ENCODE measurements at places on chromosomes 6 and 20.

GRCh38 chr6:103177791-103178190 lies 1681.9 kb downstream of the HACE1 start:
- DNase-seq = no peak

GRCh38 chr6:125446011-125446410 lies 144.2 kb upstream of the HDDC2 start:
- no peak for DNase-seq

GRCh38 chr6:147384737-147385710 lies 123.5 kb upstream of the SAMD5 start:
- DNase-seq = no peak

- no peak for DNase-seq
Observed at GRCh38 chr6:106539936-106540335, 89.4 kb downstream of the RTN4IP1 start.

DNA sequence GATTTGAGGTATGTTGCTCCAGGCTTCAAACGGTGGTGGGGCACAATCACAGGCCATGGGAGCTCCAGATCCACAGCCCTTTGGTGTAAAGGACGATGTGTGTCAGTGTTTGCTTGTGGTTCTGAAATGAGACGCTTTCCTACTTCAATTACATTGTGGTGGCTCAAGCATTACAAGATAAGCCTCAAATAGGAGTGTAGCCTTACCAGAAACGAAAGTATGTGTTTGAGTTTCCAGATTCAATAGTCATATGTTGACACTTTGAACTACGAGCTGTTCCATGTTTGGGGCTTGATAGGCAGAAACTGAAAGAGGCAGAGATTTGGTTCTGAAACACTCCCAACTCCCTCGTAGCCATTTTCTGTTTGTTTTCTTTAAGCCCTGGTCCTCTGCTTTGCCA lies 187.1 kb downstream of the MYLK4 start:
- DNase-seq = no peak

- no peak for DNase-seq
Observed at GRCh38 chr20:49367113-49367512, 89.3 kb upstream of the ZNFX1 start.

- peak; percentile 9 for DNase-seq
Observed at GRCh38 chr6:50724381-50725124, 11.2 kb downstream of the TFAP2D start.

DNA sequence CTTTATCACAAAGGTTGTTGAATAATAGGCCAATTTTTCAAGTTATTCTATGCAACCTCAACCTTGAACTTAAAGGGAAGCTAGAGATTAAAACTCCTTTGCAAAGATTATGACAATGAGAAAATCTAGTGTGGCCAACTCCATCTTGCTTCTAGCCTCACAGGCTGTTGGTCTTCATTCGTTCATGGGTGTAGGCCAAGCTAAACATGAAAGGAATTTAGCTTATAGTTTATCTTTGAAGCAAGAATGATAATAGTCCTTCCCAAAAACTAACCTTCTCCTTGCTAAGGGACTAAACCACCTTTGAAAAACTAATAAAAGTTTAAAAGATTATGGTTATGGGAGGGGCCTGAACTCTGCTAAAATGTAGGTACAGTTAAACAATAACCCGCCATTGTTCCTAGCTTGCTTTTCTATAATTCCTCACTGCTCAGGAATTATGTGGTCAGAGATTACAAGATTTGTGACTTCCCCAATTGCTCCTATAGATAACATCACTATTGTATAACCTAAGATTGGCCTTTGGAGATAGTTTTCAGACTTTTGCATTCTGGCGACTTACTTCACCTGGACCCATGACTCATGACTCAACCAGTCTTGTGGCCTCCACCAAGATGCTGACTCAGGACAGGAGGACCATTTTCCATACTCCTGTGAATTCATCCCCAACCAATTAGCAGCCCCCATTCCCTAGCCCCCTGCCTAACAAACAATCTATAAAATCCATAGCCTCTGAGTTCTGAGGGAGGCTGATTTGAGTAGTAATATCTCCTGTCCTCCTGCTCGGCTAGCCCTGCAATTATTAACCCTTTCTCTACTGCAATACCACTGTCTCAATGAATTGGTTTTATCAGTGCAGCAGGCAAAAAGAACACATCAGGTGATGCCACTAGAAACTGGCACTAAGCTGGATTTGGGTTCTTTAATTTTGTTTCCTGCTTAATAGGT lies 154.5 kb downstream of the CD83 start:
- peak; percentile 88 for DNase-seq

GRCh38 chr20:18702736-18703135 lies 110.8 kb upstream of the SCP2D1 start:
- DNase-seq = no peak
